ENCODE measurements at places on chromosomes 2 and 18.

DNA sequence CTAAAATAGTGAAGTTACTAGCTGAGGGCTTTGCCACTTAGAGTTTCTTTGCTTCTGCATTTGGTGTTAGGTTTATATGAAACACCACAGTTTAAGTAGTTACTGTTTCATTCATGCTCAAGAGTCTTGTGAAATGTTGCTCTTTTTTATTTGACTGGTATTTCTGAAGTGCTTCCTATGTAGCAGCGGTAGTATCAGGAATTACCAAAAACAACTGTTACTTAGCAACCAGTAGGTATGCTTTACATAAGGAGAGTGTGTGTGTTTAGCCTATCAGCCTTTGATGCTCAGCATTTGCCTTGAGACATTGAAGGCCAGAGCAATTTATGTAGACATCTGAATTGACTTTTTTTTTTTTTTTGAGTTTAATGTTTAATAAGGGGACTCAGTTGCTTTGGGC lies 3.6 kb downstream of the DIS3L2 start:
- no peak for DNase-seq

DNA sequence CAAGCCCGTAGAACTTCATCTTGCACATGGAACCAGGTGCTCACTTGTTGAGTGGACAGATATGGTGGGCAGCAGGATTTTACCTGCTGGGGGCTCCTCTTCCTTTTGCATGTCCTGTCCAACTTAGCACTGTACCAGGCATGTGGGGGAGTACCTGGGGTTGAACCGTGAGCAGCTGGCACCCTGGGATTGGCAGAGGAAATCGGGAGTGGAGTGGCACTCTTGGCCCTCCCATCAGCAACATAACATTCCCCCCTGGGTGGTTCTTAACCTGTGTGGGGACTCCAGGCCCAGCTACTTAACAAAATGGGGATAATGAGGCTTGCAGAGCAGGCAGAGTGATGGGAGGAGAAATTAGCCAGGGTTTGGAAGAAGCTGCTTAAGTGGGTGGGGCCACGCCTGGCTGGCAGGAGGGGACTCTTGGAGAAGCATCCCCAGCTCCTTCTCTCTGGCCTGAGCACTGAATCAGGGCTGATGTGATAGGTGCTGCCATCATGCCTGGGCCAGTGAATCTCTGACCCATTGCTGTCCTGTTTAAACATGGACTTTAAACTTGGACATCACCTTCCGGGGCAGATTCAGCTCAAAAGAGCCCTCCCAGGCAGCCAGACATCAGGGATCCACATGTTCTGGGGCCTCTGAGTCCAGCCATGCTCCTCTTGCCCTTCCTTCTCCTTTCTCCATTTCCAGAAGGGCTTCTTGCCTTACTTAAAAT lies 15.5 kb downstream of the FOSL2 start:
- no peak for DNase-seq

- no peak for DNase-seq
Observed at GRCh38 chr18:79645291-79645983, 34.2 kb upstream of the CTDP1 start.

DNA sequence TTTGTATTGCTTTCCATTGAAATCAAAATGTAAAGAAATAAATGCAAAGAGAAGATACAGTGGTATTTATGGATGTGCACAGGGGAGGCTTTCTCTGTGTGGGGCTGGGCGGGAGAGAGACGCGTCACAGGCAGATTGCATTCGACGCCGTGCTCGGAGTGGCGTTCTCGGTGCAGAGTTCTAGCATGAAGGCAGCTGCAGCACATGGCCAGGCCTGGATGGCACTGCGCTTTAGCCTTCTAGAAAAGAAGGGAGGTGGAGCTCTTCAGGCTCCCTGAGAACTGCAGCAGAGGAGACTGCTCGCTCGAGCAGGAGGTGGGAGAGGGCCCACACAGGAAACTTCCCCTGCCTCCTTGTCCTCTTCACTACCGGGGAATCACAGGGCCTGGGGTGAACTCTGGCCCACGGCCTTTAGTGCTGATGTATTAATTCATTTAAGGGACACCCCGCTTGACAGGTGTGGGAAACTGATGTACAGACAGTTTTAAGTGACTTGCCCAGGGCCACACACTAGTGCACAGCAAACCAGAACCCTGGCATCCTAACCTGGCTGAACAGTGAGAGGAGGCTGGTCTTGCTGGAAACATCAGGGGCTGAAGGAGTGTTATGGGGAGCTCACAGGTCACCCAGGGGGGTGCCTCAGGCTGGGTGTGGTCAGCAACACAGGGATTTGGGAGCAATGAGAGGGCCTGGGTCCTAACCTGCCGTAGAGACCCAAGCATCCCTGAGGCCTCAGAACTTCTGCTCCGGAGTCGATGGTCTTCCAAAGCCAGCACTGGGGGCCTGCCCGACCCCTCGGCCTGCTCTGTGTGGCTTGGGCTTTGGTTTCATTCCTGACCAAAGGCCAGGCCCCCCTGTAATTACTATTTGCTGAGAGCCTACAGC lies 199.9 kb downstream of the HDAC4 start:
- DNase-seq, result no peak

GRCh38 chr18:28178720-28179119 lies 1.8 kb upstream of the CDH2 start:
- no peak for DNase-seq

GRCh38 chr2:182245963-182246362 lies 180.9 kb downstream of the PDE1A start:
- no peak for DNase-seq

DNA sequence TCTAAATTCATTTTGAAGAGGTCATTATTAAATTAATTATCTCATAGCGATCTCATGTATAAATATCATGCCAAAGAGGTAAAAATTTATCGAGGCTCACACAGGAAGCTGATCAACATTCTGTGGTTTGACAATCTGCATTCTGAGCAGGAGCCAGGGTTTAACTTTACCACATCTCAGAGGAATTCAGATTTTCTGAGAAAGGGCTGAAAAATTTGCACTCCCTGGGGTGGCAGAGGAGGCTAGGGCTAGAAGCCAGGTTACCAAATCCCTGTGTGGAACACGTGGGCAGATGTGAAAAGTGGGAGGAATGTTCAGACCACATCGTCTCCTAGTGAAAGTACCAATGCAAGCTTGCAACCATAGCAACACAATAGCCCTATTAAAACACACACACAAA lies 63.5 kb upstream of the CTLA4 start:
- no peak for DNase-seq

DNA sequence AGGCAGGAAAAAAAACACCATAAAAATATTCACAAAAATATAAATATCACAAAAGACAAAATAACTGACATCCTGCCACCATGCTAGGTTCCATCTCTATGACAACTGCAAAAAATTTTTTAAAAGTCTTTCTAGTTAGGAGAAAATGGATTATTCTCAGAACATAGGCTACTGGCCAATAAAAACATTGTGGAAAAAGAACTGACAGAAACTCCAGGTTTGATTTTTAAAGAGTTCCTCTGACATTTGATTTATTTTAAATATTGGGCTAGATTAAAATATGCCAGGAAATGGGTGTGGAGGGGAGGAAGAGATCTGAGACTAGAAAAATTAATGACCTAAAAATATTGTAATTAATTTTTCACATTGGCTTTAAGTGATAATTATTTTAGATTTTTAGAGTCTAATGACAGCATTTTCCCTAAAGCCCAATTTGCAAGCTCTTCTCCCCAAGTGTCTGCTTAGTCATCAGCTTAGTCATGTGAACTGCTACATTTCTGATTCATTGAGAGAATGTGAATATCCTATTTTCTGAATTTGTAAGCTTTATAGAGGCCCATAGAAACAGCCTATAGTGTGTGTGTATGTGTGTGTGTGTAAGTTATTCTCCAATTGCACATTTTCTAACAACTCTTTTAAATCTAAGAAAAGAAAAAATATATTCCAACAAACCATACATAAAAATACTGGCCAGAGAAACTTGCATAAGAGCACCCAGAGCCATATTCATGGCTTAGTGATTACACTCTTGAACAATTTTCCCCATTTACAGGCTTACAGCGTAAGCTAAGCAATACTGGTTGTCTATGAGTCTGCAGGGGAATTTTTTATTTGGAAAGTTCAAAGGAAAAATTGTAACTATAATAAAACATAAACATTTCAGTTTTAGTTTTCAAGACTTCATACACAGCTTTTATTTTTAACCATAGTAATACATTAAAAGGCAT lies 48.4 kb downstream of the TMEFF2 start:
- no peak for DNase-seq

- DNase-seq, result no peak
Observed at GRCh38 chr2:205409411-205409810, 272.9 kb upstream of the NRP2 start.

DNA sequence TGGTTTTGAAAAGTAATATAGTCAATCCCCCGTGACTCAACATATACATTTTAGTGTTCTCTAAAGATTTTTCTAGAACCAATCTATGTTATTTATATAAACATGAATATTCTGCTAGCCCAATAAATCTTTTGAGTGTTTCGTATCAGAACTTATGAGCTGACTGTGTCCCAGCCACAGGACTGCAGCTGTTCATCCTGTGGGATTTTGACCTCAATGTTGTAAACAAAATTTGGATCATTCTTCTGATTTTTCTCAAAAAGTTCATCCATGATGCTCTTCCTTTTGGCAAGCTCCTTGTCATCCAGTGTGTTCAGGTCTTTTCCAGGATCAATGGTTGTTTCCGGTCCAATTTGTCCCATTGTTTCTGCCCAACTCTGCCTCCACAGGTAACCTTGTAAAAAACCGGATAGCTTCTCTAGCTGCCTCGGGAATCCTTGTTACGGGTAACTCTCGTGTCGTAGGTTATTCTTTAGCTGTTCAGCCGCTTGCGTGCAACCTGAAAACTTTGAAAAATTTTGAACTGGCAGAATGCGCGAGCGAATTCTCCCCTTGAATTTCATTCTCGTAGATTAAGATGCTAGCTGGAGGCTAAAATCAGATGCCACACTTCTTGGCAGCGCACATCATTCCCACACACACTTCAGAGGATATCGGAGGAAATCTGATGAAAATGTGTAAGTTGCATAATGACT lies 195.2 kb downstream of the SH3BP4 start:
- no peak for DNase-seq

DNA sequence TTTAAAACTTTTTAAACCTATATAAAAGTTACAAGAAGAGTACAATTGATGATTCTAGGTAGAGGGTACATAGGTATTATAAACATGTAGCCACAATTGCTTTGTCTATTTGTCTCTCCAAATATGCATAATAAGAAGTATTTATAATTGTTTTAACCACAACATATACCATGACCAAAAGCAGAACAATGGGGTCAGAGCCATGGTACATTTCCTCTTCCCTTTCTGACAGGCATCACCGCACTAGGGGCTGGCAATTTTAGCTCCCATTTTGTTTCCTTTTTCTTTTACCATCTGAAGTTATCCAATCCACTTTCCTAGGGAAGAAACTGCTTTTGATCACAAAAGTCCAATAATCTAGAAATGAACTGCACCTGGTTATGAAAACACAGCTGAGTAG lies 49.3 kb downstream of the TMX3 start:
- DNase-seq, result no peak

GRCh38 chr2:112006076-112006410 lies 49.0 kb upstream of the TMEM87B start:
- DNase-seq, result no peak

Measured in SW 1271 (cell line).